SJCRH30 (cell line): ENCODE measurements at places on chromosomes 5 and 9. TPM values are rescaled to one million over a fixed set of nuclear protein-coding genes. Genes with fewer than 3 reads are reported as not detected.

GPR150 gene
- total RNA-seq = not detected in 2 replicates

- DNase-seq = no peak
- H3K36me3 ChIP-seq = no peaks in the 10 kb centered on the region
- no peak overlapping the region for H3K27ac ChIP-seq
Observed at GRCh38 chr5:102627315-102627714, 127.8 kb upstream of the PAM start.

DNA sequence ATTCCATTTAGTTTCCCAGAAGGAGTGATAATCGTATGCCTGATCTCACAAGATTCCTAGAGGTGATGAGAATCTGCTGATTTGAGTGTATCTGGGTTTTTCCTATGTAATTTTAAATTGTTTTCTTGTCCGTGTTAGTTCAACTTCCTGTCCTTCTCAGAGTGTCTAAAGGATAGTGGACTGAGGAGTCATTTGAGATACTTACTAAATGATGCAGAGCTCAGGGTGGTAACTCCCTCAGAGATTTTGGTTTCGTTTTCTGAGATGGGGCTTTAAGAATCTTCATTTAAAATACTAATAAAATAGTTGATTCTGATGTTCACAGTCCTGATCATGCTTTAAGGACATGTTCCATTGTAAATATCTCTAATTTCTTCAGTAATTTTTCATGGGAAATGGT, 30.3 kb downstream of the MELK start:
- no peak for DNase-seq
- no peaks in the 10 kb centered on the region for H3K27me3 ChIP-seq
- H3K4me3 ChIP-seq = no peak overlapping the region
- no peaks in the 10 kb centered on the region for H3K4me1 ChIP-seq
- no peak overlapping the region for H3K27ac ChIP-seq

ANKRD18A gene
- total RNA-seq = 9.8 and 10.5 TPM in 2 replicates

GRCh38 chr9:132878695-132879456, at the start of gene SPACA9:
SPACA9 (plus strand) TSS chr9:132878898; CDS start chr9:132883948, 5,050 bp downstream.
- no peaks in the 10 kb centered on the region; the same call in 1 of the 2 replicates for H3K36me3 ChIP-seq
- H3K27ac ChIP-seq = peak within 1 kb of the TSS; percentile 18; the same call in 1 of the 2 replicates
- H3K27me3 ChIP-seq = peaks cover 5% of the 10 kb centered on the region; the same call in 1 of the 2 replicates

DNA sequence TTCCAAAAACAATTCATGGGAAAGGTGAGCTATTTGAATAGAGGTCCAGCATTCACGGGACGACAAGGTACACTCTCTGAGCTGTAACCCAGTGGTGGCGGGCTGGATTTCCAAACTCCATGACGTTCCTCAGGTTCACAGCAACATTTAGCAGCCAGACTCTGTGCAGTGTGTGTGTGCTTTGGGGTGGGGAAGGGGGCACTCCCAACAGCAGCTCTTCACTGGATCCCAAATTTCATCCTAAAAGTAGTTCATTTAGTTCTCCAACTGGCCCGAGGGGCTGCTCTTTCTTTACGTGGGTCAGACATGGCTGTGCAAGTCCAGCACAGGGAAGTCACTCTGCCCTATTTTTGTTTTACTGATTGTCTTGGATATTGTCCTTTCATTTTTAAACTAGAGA, 98.0 kb upstream of the IRX2 start:
- no peak for DNase-seq
- H3K27me3 ChIP-seq = no peaks in the 10 kb centered on the region
- no peaks in the 10 kb centered on the region for H3K36me3 ChIP-seq
- H3K4me3 ChIP-seq = no peak overlapping the region

DNA sequence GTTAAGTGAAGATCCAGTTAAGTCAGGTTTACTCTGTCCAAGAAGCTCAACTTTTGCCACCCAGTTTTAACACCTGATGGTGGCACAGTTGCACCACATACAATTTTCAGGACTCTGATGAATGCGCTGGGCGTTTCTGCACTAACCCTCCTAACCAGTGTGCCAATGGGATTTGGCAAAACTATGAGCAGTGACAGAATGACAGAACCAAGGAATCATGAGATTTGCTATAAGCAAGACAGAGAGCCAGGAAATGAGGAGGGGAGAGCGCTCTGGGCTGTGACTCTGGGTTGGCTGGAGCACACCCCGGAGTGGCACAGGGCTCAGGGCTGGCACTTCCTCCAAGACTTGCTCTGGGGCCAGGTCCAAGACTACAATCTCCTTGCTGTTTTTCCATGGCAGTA, 84.1 kb downstream of the SH3PXD2B start:
- H3K4me3 ChIP-seq = no peak overlapping the region
- H3K4me1 ChIP-seq = no peaks in the 10 kb centered on the region
- no peaks in the 10 kb centered on the region for H3K36me3 ChIP-seq
- no peak overlapping the region for H3K27ac ChIP-seq
- DNase-seq = no peak

GRCh38 chr5:21807953-21808352, 1045.2 kb downstream of the CDH12 start:
- no peaks in the 10 kb centered on the region for H3K4me1 ChIP-seq
- H3K27ac ChIP-seq = no peak overlapping the region
- H3K27me3 ChIP-seq = no peaks in the 10 kb centered on the region
- H3K36me3 ChIP-seq = no peaks in the 10 kb centered on the region

- DNase-seq = no peak
- no peak overlapping the region for H3K27ac ChIP-seq
- no peaks in the 10 kb centered on the region for H3K27me3 ChIP-seq
- no peak overlapping the region for H3K4me3 ChIP-seq
- no peaks in the 10 kb centered on the region for H3K36me3 ChIP-seq
Observed at GRCh38 chr9:5479994-5480694, 29.8 kb downstream of the CD274 start.

- DNase-seq = no peak
- H3K4me3 ChIP-seq = no peak overlapping the region
- no peaks in the 10 kb centered on the region for H3K36me3 ChIP-seq
- H3K27me3 ChIP-seq = no peaks in the 10 kb centered on the region
- no peak overlapping the region for H3K27ac ChIP-seq
- H3K4me1 ChIP-seq = peaks cover 18% of the 10 kb centered on the region; the same call in 1 of the 2 replicates
Observed at GRCh38 chr5:37850226-37850865, 10.5 kb upstream of the GDNF start.

DNA sequence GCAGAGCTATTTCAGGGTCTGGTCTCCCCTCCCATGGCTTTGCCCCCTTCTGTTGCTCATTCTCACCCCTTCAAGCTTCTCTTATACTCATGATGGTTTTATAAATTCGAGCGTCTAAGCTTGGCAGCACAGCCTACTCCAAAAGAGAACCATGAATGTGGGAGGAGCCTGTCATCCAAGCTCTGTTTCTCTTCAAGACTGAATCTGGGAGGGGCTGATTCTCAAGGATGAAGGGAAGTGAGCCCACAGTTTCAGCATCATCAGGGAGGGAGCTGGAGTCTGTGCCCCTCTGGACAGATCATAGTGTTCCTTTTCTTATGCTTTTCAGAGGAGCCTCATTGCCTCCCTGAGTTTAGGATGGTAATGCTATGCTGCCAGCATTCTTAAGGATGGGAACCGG, 168.6 kb downstream of the CFAP90 start:
- DNase-seq = no peak
- no peaks in the 10 kb centered on the region for H3K36me3 ChIP-seq
- no peak overlapping the region for H3K27ac ChIP-seq
- H3K4me1 ChIP-seq = no peaks in the 10 kb centered on the region
- no peaks in the 10 kb centered on the region for H3K27me3 ChIP-seq

GRCh38 chr5:5371957-5372356, 50.5 kb upstream of the ICE1 start:
- no peak overlapping the region for H3K4me3 ChIP-seq
- H3K27ac ChIP-seq = no peak overlapping the region
- H3K4me1 ChIP-seq = no peaks in the 10 kb centered on the region
- no peaks in the 10 kb centered on the region for H3K36me3 ChIP-seq

- DNase-seq = peak; percentile 37
- H3K4me1 ChIP-seq = peaks cover 8% of the 10 kb centered on the region
- H3K27me3 ChIP-seq = no peaks in the 10 kb centered on the region
- H3K36me3 ChIP-seq = no peaks in the 10 kb centered on the region; the same call in 1 of the 2 replicates
Observed at GRCh38 chr5:107431998-107432397, 238.7 kb downstream of the EFNA5 start.

DNA sequence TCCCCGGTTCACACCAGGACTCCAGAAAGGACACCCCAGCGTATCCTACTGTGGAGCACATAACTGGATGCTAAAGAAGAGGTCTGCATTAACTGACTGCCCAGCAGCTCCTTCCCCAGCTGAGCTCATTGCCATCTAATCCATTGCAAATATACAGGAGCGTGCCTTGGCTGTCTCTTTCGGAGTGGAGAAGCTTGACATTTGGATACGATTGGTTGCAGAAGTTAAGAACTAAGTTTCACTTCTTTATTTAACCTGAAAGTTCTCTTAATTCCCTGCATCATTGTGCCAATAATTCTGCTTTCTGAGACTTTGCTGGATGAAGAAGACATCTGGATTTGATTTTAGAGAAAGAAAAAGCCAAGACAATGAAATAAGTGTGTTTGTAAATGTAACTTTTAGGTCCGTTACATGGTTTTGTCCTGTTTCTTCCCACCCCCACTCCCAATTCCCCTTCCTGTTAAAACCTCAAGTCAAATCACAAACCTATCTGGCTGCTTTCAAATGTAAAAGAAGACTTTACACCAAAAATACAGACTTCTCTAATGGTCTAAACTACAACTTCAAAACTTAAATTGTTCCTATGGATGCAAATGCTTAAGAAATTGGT, 33.9 kb downstream of the TAS2R1 start:
- H3K4me1 ChIP-seq = no peaks in the 10 kb centered on the region
- no peaks in the 10 kb centered on the region for H3K27me3 ChIP-seq
- no peak overlapping the region for H3K4me3 ChIP-seq
- no peak overlapping the region for H3K27ac ChIP-seq
- no peak for DNase-seq
- no peaks in the 10 kb centered on the region for H3K36me3 ChIP-seq
